ENCODE measurements at places on chromosomes 3 and 15. TPM values are rescaled to one million over a fixed set of nuclear protein-coding genes. Genes with fewer than 3 reads are reported as not detected.

The DPPA2 gene
- total RNA-seq = 10.2 TPM

The GOLGA6L4 gene
- total RNA-seq = 21.3 TPM

The AMIGO3 gene
- total RNA-seq = 14.8 TPM

The HHLA2 gene
- 1.5 TPM for total RNA-seq

- H3K27ac ChIP-seq = no peak overlapping the region
- no peak for DNase-seq
- H3K36me3 ChIP-seq = no peaks in the 10 kb centered on the region
- H3K4me1 ChIP-seq = no peaks in the 10 kb centered on the region
- H3K4me3 ChIP-seq = no peak overlapping the region
Measured at GRCh38 chr3:6095006-6095405, 765.9 kb upstream of the GRM7 start.

GRCh38 chr3:70856414-70857162 lies 544.1 kb upstream of the MDFIC2 start:
- H3K36me3 ChIP-seq = no peaks in the 10 kb centered on the region
- no peaks in the 10 kb centered on the region for H3K27me3 ChIP-seq
- H3K4me1 ChIP-seq = no peaks in the 10 kb centered on the region
- H3K27ac ChIP-seq = no peak overlapping the region
- no peak for DNase-seq

DNA sequence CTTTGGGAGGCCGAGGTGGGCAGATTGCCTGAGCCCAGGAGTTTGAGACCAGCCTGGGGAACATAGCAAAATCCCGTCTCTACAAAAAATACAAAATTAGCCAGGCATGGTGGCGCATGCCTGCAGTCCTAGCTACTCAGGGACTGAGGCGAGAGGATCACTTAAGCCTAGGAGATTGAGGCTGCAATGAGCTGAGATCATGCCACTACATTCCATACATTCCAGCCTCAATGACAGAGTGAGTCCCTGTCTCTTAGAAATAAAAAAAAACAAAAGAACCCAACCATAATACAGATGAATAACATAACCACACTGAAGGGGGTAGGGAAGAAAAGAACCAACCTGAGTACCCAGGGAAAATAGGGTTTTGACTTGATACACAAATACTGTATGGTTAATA lies 19.7 kb upstream of the CGNL1 start:
- H3K4me3 ChIP-seq = no peak overlapping the region
- no peaks in the 10 kb centered on the region for H3K27me3 ChIP-seq
- H3K27ac ChIP-seq = no peak overlapping the region
- no peaks in the 10 kb centered on the region for H3K4me1 ChIP-seq

Data from testis (tissue), 5 donors.